ENCODE measurements at places on chromosomes 1 and 21.

- DNase-seq = no peak
Observed at GRCh38 chr1:178399177-178399728, 97.5 kb downstream of the CLEC20A start.

- no peak for DNase-seq
Observed at GRCh38 chr1:221688488-221688843, 53.4 kb downstream of the DUSP10 start.

DNA sequence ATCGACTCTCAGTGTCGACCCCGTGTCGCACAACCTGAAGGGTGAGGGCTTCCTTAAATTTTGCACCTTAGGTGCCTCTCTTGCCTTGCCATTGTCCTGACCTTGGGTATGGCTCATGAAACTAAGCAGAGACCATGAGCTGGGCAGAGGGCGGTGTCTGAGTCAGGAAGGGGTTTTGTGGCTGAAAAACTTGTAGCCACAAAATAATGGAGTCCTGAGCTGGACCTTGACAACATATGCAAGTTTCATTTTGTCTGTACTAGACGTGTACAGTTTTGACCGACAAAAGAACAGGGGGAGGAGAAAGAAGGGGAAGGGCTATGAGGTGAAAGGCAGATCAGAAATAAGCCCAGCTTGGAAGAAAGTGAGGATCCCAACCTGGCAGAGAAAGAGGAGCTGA, 8.3 kb upstream of the RUNX1 start:
- no peak for DNase-seq

DNA sequence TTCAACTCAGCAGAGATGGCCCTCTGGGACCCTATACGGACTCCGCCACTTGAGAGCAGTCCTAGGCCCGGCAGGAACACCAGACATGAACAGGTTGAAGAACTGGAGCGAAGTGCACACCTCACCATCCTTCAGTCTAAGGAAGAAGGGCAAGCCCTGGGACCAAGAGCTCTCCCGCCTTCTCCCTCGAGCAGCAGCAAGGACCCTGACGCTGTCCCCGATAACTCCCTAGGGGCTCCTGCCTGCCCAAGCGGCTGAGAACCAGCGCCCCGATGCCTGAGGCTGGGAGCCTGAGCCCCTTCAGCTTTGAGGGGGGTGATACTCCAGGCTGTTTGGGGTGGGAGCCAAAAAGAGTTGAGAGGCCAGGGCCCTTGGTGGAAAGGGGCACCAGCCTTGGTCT, 10.2 kb downstream of the TMEM81 start:
- no peak for DNase-seq

- no peak for DNase-seq
Observed at GRCh38 chr1:52899445-52899894, 22.1 kb downstream of the ECHDC2 start.

GRCh38 chr1:112696578-112697314, 10.2 kb downstream of the RHOC start:
- DNase-seq = no peak

DNA sequence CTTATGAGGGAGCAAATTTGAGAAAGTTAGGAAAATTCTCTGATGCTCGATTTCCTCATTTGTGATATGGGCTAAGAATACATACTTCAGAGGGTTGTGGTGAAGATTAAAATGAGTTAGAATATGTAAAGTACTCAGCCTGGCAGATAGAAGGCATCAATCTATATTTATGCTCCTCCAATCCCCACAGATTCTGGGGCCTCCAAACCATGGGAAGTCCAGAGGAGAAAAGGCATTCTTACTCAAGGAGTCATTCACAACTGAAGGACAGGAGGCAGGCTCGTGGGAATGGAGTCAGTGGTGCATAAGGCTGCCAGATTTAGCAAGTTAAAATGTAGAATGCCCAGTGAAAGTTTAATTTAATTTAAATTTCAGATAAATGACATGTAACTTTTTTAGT, 330.0 kb upstream of the POU3F1 start:
- no peak for DNase-seq

DNA sequence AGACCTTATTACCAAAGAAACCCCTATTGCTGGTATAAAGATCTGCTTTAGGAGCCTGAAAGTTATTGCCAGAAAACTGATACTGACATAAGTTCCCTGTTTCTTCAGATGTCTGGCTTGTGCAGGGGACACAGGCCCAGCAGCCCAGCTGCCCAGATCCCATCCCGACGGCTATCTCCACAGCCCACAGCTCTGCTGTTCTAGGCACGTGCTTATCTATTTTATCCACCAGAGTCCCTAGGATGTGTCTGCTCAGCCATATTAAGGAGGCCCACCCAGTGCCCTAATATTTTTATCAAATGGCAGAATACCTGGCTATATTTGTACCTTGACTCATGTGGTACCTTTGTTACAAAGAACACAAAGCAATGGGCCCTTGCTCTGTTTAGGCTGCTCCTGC, 58.9 kb downstream of the DDX20 start:
- DNase-seq = no peak

DNA sequence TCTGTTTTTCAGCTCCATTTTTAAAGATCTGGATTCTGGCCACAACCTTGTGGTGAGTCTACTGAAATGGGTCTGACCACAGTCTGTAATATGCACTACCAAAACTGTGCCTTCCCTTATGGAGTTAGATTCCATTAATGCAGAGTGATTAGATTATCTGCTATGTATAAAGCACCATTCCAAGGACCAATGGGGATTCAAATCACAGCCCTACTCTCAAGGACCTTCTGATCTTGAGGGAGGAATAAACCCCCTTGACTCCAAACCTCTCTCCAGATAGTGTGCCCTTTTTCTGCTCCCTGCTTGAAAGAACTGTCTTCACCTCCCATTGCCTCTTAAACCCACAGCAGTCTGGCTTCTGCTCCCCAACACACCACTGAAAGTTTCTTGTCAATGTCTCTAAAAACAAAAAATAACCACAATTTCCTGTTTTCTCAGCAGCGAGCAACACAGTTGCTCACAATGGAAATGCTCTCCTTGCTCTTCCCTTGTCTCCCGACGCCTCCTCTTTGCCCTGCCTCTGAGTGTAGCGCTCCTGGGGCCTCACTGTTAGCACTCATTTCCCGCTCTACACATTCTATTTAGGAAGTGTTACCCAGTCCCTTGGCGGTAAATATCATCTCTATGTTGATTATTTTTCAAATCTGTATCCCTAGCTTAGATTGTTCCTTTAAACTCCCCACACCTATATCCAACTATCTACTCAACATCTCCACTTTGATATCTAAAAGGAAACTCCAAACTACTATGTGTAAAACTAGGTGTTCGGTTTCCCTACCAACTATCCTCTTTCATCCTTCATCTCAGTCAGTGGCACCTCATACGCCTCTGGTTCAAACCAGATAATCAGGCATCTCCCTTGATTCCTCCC, 13.6 kb downstream of the PCNX2 start:
- peak; percentile 45 for DNase-seq

DNA sequence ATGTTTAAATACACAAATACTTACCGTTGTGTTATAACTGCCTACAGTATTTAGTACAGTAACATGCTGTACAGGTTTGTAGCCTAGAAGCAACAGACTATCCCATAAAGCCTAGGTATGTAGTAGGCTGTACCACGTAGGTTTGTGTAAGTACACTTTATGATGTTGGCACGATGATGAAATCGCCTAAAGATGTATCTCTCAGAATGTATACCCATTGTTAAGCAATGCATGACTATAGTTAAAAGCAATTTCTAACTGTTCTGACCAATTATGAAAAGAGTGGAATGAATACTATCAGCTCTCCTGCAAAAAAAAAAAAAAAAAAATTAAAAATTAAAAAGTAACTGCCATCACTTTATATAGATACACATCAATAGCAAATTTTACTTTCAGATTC, 11.4 kb downstream of the HP1BP3 start:
- no peak for DNase-seq

GRCh38 chr1:45016090-45016697, 4.1 kb downstream of the UROD start:
- DNase-seq = no peak

GRCh38 chr1:230067871-230068620, 1.0 kb downstream of the GALNT2 start:
- peak; percentile 46 for DNase-seq

DNA sequence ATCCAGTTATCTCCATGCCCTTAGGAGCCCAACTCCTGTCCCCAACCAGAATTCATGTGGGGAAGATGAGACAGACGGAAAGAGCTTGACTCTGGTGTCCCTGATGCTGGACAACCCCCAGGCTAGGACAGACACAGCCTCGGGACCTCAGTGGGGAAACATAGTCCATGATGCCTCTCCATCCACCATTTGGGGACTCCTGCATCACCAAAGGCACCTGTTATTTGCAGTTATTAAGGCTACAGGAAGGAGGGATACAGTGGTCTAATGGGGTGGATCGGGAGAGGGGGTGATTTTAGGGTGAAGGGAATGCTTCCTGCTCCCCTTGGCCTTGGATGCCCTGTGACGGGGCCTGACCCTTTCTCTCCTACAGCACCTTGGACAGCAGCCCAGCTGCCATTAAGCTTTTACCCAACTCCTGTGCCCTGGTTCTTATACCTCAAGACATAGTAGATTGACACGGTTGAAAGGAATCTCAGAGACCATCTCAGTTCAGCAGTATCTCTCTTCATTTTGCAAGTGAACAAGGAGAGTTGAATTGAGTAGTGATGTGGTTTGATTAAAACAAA, 111.6 kb downstream of the MATN1 start:
- DNase-seq = no peak

GRCh38 chr1:9270290-9270883, 22.3 kb upstream of the SPSB1 start:
- no peak for DNase-seq

DNA sequence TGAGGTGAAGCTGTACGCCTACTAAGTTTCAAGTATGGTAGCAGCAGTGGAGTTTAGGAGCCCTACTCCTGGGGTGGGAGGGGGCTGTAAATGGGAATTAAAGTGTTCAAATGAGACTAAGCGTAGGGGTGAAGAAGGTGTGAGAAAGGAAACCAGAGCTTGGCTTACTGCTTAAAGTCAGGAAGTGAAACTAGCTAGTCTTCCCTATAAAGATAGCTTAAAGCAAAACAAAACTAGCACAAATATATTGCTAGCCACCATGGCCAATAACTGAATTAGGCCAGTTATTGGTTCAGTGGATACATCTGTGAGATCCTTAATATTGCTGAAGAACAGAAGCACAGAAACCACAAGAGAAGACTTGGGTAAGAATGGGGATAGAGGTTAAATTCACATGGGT, 492.2 kb upstream of the PKN2 start:
- DNase-seq = no peak

DNA sequence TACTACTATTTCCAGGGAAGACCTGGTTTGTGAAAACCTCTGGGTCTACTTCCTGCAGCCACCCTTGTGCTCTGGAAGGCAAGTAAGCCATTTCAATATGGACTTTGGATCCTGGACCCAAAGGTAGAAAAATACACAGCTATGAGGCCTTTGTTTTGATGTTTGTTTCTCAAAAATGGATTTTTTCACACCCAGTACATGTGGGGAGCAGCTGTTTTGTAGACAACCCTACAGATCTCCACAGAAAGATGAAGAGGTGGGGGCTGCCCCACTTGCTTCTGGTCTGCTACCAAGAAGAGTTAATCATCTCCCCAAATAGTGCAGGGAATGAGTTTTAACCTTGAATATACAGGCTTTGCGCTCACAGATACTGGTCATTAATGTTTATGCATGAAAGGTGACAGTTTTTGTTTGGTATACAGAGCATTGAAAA, 29.2 kb downstream of the ZNF281 start:
- DNase-seq = peak; percentile 16
